ENCODE measurements at places on chromosomes 13 and 19.

- DNase-seq = no peak
These were observed 154.5 kb upstream of the SOX1 start for GRCh38 chr13:111912453-111912866.

- no peak for DNase-seq
These were observed 754 bp downstream of the RNF6 start for GRCh38 chr13:26221399-26221720.

DNA sequence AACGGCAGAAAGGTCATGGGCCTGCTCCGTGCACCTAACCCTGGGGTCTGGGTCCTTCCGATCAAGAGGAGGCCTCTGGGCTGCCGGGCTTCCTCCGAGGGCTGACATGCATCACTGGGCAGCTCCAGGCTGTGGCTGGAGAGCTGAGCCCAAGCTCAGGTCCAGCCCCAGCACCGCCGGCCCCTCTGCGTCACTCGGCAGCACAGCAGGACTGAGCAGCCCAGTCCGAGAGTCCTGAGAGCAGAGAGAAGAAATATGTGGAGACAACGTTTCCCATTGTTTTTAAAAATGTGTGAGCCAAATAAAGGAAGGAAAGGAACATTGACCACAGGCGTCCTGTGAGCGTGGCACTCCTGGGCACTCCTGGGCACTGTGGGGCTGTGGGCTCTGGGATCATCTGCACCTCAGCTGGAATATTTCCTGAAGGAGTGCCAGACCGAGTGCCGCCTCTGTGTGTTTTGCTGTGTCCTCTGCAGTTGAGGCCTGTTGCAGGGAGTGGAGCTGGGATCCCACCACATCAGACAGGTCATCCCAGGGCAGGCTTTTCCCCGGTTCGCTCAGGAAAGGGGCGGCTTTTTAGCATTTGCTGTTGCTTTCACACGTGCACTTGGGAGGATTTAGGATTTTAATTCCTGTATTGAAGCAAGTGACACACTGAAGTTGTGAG is 37.8 kb upstream of the TFDP1 start:
- no peak for DNase-seq

- no peak for DNase-seq
These were observed 69.1 kb downstream of the RYR1 start for GRCh38 chr19:38502410-38503076.

- no peak for DNase-seq
These were observed 82.5 kb downstream of the KLF5 start for GRCh38 chr13:73141292-73141771.

DNA sequence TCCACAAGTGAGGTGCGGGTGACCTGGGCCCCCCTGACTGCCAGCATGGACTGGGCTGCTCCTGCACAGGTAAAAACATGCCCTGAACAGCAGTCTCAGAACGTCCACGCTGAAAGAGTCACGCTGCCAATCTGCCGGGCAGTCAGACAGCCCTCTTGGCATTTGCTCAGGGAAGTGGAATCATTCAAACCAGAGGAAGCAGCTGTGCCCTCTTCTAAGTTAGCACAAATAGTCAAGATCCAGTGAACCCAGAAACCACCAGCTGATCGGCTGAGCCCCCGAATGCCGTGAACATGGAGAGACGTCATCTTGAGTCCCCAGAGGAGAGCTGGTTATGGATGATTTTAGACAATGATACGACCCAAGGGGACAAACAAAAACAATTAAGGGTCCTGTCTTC is 34.4 kb downstream of the KLF2 start:
- no peak for DNase-seq

- DNase-seq = no peak
These were observed 10.2 kb downstream of the JOSD2 start for GRCh38 chr19:50500753-50501151.

DNA sequence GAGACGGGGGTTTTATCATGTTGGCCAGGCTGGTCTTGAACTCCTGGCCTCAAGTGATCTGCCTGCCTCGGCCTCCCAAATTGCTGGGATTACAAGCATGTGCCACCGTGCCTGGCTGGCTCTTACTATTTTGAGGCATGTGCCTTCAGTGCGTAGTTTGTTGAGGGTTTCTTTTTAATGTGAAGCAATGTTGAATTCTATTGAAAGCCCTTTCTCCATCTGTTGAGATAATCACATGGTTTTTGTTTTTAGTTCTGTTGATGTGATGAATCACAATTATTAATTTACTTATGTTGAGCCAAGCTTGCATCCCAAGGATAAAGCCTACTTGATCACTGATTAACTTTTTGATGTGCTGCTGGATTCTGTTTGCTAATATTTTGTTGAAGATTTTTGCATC is 290.9 kb downstream of the KCNRG start:
- DNase-seq = no peak

GRCh38 chr19:33459222-33460090 is 62.1 kb downstream of the PEPD start:
- DNase-seq = no peak

DNA sequence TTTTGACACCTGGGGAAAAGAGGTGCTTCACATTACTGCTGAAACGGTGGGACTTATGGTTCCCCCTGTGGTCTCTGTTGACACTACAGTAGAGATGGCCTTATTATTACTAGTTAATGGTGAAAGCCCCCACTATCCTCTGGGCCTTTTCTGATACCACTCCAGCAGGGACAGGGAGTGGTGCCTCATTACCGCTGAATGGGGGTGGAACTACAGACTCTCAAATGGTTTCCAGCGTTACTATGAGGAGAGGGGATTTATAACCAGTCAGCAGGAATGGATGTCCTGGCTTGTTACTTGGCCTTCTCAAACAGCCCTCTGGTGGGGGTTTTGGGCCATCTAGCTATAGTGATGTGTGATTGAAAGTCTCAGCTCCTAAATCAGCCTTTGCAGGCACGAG is 96.7 kb upstream of the DIAPH3 start:
- no peak for DNase-seq

GRCh38 chr13:67771106-67771505 is 541.0 kb upstream of the PCDH9 start:
- DNase-seq = no peak

- DNase-seq = no peak
These were observed 117.9 kb downstream of the RBM26 start for GRCh38 chr13:79287939-79288795.

GRCh38 chr19:19636573-19637185 is 6.8 kb downstream of the GMIP start:
- no peak for DNase-seq

- DNase-seq = peak; percentile 74
These were observed 2.3 kb downstream of the PPP1R15A start for GRCh38 chr19:48874303-48875135.

DNA sequence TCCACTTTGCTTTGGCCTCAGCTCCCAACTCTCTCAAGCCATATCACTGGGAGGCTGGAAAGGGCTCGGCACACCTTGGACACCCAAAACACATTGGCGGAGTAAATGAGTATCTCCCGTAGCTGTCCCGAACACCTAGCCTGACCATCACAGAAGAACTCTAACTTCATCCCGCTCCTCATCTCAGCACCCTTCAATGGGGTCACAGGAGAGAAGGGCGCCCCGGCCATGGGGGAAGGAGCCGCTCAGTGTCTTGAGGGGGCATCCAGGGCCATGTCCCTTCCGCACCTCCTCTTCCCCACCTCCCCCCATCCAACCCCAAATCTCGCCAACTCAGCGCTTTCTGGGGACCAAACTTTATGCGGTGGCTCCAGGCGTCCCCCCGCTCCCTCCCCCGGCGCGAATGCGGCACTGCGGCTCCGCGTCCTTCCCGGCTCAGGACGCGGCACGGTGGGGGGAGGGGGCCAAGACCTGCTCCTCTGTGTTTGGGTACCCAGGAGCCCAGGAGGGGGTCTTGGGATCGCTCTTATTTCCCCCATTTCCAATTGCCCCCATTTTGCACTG is 3.0 kb downstream of the KCNC3 start:
- DNase-seq = no peak

DNA sequence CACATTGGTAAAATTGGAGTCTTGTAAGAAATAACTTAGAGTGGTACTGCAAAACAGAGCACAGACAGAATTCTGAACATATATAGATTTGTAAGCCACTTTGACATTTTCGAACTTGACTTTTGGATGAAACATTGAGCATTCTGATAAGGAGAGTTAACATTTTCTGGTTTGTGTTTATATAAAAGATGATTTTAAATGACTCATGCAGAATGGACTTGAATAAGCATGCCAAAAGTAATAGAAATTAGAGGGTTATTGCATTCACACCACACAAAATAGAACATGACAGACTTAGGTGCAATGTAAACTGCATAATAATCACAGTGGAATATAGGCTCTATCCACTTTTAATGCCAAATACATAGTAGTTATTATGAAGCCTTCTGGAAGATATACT is 507.0 kb downstream of the DACH1 start:
- no peak for DNase-seq

GRCh38 chr19:16134510-16134909 is 9.0 kb upstream of the HSH2D start:
- no peak for DNase-seq

DNA sequence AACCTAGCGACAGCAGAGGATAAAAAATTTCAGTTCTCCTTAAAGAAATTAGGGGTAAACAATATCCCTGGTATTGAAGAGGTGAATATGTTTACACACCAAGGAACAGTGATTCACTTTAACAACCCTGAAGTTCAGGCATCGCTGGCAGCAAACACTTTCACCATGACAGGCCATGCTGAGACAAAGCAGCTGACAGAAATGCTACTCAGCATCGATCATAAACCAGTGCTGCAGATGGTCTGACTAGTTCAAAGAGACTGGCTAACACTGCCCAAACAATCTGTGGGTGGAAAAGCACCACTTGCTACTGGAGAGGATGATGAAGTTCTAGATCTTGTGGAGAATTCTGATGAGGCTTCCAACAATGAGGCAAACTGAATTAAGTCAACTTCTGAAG is 19.9 kb upstream of the ACOD1 start:
- no peak for DNase-seq

DNA sequence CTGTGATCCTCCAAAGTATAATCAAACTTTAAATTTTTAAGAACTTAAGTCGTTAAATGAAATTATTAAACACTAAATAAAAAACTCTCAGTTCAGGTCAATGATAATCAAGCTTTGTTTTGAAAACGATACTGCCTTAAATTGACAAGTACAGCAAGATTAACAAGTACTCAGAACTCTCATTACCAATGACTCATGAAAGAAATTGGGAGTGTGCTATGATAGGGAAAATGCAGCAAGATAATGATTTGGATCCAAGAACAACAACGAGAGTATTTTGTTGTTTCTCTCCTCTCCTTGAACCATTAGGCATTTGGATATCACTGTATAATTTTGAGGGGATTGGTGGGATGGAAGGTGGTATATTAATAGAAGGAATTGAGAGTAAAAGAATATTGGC is 10.2 kb downstream of the N4BP2L2 start:
- no peak for DNase-seq

GRCh38 chr19:5340637-5341447 is at the start of gene PTPRS:
PTPRS (minus strand) TSS chr19:5340812; CDS start chr19:5286140, 54,672 bp downstream.
- peak; percentile 44 for DNase-seq

DNA sequence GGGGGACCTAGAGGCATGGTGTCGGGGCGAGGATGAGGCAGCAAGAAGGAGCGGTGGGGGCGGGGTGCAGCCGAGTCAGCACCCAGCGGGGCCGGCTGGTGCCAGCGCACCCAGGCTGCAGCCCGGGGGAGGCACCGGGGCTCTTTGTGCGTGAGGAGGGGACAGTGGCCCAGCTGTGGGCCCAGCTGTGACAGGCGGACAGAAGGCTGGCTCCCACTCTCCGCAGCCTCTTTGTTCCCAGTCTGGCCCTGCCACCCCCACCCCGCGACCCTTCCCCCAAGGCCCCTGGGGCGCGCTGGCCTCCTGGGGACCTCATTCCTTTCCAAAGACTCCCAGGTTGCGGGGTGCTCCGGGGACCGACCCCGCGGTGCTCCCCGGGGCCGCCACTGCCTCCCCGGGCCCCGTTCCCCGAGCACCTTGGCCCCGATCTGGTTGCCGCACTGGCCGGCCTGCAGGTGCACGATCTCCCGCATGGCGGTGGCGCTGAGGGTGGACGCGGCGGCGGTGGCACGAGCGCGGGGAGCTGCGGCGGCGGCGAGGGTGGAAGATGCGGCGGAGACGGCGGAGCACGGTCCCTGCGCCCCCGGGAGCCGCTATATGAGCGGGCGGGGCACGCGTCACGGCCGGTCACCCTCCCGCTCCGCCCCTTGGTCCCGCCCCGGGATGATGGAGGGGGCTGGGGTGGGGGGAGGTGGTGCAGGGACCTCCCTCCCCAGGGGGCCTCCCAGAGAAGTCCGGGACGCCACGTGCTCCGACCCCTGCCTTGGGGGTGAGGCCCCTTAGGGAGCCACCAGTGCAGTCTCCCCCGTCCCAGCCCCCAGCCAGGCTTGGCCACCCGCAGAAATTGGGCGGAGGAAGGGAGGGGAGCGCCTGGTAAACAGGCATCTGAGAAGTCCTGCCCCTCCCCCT is at the start of gene TUBB4A:
Gene TUBB4A (minus strand): TSS at position 570 of the 909 bp plus-strand sequence. CDS start 97 bp downstream, at position 473.
- no peak for DNase-seq

DNA sequence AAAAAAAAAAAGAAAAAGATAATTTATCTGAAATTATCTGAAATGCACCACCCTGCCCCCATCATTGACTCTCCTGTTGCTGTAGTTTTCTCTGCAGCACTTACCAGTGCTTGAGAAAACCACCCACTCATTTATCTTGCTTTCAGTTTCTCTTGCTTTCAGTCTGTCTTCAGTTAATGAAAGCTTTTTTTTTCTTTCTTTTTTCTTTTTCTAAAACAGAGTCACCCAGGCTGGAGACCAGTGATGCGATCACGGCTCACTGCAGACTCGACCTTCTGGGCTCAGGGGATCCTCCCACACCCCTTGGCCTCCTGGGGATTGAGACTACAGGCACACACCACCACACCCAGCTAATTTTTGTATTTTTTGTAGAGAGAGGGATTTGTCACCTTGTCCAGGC is 4.3 kb upstream of the ACP5 start:
- DNase-seq = peak; percentile 85

DNA sequence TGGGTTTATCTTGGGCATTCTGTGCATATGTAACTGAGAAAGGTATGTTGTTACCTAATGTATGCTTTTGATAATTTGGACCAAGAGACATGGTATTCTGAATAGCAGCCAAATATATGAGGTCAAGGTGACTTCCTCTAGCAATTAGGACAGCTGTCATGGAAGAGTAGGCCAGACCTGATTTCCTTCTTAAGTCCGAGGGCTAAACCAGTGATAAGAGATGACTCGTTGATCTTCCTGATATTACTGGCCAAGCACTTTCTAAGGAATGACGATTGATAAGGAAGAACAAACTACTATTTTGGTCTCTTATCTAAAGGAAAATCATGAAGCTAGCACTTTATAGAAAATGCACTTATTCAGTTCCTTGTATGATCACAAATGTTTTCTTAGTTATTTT is 42.7 kb downstream of the ARHGAP35 start:
- no peak for DNase-seq

GRCh38 chr13:100511466-100511865 is 77.1 kb downstream of the GGACT start:
- peak; percentile 45 for DNase-seq

GRCh38 chr13:32881074-32881776 is 135.0 kb upstream of the KL start:
- DNase-seq = no peak
